ENCODE measurements at places on chromosomes 1 and 21. TPM values are rescaled to one million over a fixed set of nuclear protein-coding genes. Genes with fewer than 3 reads are reported as not detected.

DNA sequence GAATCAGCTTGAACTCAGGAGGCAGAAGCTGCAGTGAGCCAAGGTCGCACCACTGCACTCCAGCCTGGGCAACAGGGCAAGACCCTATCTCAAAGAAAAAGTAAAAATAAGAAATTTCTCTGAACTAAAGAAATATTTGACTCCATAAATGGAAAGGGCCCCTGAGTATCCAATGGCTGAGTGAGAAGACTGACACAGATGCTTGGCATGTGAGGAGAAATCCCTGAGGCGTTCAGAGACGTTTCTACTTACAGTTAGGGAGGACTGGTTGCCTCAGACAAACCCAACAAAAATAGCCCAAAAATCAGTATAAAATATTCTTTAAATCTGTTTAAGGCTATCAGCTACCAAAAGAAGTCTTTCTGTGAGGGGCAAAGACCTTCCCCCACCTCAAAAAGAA, 3.0 kb upstream of the SUMO3 start:
- no peak for DNase-seq

DNA sequence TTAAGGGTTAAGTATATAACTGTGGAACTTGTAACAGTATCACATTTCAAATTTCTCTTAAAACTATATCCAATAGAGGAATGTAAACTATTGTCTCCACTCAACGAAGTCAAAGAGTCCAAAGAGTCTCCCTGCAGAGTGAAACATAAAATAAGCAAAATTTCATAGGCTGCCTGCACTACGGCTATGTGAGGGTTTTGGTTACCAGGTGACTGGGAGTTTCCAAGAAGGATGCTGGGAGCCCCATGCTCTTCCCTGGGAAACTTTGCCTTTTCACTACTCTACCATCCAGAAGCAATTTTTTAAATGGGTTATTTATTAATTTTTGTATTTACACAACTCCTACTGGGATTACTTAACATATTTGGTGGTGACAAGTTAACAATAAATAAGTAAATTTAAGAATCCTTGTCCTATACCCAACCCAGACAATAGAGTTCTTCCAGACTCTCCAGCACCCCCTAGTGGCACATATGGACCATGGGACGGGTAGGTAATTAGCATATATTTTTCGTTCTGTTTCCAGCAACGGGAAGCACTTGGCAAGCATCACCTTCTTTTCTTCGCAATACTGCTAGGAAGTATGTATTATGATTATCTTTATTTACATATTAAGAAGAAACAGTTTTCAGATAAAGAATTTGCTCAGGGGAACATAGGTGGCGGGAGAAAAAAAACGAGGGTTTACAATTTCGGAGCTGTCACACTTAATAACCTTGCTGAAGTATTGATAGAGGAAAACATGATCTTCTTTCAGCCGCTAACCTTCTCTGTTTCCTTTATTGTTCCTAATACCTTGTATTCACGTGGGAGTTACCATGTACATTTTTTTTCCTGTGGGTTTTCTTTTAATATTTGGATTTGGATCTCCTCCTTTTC, 3.5 kb downstream of the FMO2 start:
- DNase-seq: peak; percentile 8

DNA sequence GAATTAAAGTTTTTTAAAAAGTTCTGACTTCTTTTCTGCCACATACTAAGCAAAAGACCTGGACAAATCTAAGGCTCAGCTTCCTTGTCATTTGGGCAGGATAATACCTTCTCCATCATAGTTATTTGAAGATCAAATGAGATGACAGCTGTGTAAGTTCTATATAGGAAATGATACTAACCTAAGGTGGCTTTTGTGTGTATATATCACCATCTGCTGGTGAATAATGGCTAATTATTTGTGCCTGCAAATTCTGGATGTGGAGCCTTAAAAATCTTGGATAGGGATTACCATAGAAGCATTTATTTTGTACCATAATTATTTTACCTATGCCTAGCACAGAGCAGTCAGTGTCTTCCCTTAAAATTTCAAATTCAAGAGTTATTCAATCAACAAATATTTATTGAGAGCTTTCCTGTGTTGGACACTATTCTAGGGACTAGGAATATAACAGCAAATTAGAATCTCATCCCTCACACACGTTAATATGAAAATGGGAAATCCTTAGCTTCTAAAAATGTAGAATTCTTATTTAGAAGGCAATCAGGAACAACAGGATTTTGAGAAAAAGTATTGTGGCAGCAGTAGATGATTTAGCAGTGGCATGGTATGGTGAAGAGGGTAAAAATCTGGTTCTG, 89.8 kb downstream of the TMEM200B start:
- DNase-seq: no peak

- DNase-seq: no peak
These were observed 4.2 kb downstream of the IGSF8 start for GRCh38 chr1:160094291-160094625.

DNA sequence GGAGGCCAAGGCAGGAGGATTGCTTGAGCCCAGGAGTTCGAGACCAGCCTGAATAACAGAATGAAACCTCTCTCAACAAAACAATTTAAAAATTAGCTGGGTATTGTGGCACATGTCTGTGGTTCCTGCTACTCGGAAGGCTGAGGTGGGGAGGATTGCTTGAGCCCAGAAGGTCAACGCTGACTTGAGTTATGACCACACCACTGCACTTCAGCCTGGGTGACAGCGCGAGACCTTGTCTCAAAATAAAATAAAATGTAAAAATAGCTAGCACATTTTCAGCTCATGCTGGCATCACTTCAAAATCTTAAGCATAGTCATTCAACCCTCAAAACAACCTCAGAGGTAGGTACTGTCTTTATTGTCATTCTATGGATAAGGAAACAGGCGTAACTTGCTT, 6.4 kb downstream of the JAK1 start:
- no peak for DNase-seq

GRCh38 chr21:23016617-23017016, 2018.4 kb downstream of the NCAM2 start:
- DNase-seq: no peak

DNA sequence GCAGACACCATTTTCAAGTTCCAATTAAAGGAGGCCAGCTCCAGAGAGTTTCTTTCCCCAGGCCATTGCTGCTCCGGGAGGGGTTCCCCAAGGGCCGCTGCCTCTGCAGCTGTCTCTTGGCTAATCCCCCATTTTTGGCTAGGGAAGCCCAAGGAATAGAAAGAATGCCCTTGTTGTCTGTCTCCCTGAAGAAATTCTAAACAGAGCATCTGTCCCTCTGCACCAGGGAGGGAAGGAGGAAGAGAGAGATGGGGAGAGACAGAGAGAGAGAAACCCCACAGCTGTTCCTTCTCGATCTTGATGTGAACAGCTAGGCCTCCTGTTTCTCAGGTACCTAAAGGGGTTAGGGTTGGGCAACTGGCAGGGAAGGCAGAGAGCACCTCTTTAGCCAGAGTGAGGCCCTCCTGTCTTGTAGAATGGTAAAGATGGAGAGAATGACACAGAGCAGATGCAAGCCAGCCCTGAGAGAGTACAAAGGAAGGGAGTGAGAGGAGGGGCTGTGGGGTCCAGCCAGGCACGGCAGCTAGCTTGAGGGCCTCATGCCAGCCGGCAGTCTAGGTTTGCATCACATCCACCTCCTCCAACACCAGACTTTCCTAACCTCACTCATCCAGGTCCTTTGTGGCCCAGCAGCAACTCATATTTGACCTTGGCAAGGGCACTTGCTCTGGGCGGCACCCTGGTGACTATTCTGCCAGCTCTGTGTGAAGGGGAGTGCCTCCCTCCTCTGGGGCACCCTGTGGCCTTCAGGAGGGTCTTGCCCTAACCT, 13.1 kb downstream of the OPTC start:
- DNase-seq: no peak

DNA sequence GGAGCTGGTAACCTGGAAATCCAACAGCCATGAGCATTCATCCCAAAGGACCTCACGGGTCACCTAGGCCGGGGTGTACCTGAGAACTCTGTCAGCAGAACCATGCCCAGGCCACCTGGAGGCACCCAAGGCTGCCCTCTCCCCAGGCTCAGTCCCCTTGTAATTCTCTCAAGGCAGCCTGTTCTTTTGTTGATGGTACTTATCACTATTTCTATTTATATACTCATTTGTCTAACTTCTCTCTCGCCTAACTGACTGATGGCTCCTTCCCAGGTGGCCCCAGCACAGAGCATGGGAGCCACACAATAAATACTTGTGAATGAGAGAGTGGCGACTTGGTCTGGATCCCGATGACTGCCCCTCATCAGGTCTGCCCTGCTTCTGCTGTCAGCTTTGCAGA, 16.7 kb downstream of the CASP9 start:
- no peak for DNase-seq

DNA sequence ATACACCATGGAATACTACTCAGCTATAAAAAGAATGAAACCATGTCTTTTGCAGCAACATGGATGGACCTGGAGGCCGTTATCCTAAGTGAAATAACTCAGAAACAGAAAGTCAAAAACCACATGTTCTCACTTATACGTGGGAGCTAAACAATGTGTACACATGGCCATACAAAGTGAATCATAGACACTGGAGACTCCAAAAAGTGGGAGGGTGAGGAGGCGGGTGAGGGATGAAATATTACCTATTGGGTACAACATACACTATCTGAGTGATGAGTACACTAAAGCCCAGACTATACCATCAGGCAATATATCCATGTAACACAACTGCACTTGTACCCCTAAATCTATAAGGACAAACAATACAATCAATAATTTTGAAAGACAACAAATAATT, 39.5 kb upstream of the FAM20B start:
- no peak for DNase-seq

GRCh38 chr1:34361781-34362357, 185.2 kb downstream of the C1orf94 start:
- no peak for DNase-seq

GRCh38 chr21:43692949-43693348, 26.0 kb upstream of the PDXK start:
- DNase-seq: no peak

SLC5A3 gene
- total RNA-seq: 5.5 TPM

HSPA6 gene
- 0.27 TPM for total RNA-seq

DISP3 gene
- 0.70 TPM for total RNA-seq

GCSAML gene
- total RNA-seq: 2.2 TPM

All from T-helper 17 cell (primary cell).